ENCODE measurements at places on chromosomes 6 and 20.

DNA sequence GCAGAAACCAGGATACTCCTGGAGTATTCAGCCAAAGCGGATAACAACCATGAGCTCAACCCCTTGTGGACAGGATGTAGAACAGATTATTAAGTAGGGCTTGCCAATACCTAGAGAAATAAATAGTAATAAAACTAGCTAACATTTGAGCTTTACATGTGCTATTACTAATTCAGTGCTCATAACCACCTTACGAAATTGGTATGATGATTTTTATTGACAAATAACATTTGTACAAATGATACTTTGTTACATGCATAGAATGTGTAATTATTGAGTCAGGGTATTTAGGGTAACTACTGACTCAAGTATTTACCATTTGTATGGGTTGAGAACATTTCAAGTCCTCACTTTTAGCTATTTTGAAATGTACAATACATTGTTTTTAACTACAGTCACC, 287.9 kb downstream of the CDC5L start:
- DNase-seq = no peak

GRCh38 chr20:33472868-33473435, 16.9 kb upstream of the CBFA2T2 start:
- no peak for DNase-seq

- DNase-seq = no peak
These were observed 20.9 kb downstream of the RAB44 start for GRCh38 chr6:36718560-36718959.

- no peak for DNase-seq
These were observed 179.1 kb downstream of the TFAP2C start for GRCh38 chr20:56808117-56808725.

GRCh38 chr6:158408552-158409130, 96.4 kb downstream of the TULP4 start:
- DNase-seq = no peak

- DNase-seq = no peak
These were observed 75.3 kb downstream of the UTRN start for GRCh38 chr6:144360401-144360800.

Measured in stimulated activated CD4-positive, alpha-beta T cell treated with anti-CD3 and anti-CD28 coated beads, Interleukin-4, amount 100 ng/mL, for 24 hours (primary cell).